ENCODE measurements at places on chromosomes 16 and 17. TPM values are rescaled to one million over a fixed set of nuclear protein-coding genes. Genes with fewer than 3 reads are reported as not detected.

Gene TPPP3
- total RNA-seq, result 29.7 TPM

Gene TCAP
- total RNA-seq, result 5.3 TPM

Gene SULT1A3
- total RNA-seq, result 10.6 TPM

Gene PIPOX
- 0.87 TPM for total RNA-seq

Gene DNASE1L2
- total RNA-seq, result 0.78 TPM

Gene RASD1
- 39.2 TPM for total RNA-seq

Gene CASKIN1
- 0.06 TPM for total RNA-seq

Gene EXOC3L1
- 17.1 TPM for total RNA-seq

DNA sequence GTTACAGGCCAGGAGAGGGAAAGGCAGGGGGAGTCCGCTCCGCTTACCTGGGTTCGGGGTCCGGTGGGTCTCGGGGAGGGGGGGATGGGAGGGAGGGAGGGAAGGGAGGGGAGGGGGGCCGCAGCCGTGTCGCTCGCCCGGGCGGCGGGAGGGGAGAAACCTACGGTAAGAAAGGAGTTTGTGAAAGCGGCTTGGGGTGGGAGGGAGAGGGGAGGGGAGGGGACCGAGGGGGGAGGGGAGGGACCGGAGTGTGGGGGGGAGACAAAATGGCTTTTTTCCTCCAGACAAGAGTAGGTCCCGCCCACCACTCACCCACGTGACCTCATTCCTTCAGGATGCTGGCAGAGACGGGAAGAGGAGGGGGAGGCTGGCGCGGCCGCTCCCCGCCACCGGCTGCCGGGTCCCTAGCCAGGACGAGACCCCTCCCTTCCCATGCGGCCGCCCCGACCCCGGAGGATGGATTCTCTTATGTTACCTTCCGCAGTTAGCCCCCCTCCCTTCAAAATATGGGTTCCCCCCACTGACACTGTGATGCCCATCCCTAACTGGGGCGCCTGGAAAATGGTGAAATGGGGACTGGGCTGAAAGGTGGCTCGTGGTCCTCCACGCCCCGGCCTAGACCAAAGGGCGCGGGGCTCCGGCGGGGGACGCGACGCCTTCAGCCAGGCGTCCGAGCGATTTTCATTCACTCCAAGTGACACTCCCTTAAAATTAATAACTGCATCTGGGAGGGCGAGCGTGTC is at the start of gene PCGF2:
Gene PCGF2 (minus strand): TSS at position 188 of the 743 bp plus-strand sequence. CDS start 7,934 bp downstream, outside the sequence.
- peak; percentile 94 for DNase-seq

GRCh38 chr17:956905-957304 is 22.7 kb downstream of the NXN start:
- no peak for DNase-seq

- no peak for DNase-seq
Observed at GRCh38 chr16:52781005-52781630, 234.2 kb upstream of the TOX3 start.

- DNase-seq, result no peak
Observed at GRCh38 chr17:75553295-75554110, 28.0 kb downstream of the LLGL2 start.

GRCh38 chr16:30556125-30556473 is 2.1 kb downstream of the ZNF764 start:
- no peak for DNase-seq

GRCh38 chr17:59620064-59620359 is 317 bp downstream of the CLTC start:
- DNase-seq, result no peak

- DNase-seq, result no peak
Observed at GRCh38 chr16:11029948-11030347, 85.6 kb downstream of the CLEC16A start.

DNA sequence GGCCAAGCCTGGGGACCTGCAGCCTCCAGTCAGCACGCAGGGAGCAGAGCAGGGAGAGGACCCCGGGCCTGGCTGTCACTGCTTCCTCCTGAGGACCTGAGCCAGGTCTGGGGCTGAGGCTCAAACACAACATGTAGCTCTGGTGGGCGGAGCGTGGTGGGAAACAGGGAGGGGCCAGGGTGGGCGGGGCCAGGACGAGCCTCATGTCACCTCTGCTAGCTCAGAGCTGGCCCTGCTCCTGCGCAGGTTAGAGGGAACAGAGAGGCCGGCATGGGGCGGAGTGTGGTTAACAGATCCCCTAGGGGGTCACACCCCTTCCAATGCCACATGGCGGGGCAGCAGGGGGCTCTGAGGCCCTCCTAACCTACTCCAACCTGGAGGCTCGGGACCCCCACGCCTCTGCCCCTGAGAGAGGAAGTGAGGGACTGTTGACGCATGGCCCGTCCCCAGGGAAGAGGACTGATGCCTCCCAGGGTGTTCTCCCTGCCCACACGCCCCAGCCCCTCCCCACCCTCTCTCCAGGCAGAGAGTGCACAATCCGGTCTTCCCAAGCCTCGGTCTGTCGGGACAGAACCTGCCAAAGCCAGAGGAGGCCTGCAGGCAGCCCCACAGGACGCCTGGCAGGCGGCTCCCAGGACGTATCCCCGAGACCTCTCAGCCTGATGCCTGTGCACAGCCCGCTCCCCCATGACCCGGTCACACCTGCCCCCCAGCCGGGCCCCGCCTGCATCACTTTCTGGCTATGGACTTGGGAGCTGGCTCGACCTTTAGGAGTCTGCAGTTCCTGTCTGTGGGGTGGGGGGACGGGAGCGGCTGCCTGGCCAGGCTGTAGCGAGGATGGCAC is 15.2 kb downstream of the PIEZO1 start:
- peak; percentile 86 for DNase-seq

DNA sequence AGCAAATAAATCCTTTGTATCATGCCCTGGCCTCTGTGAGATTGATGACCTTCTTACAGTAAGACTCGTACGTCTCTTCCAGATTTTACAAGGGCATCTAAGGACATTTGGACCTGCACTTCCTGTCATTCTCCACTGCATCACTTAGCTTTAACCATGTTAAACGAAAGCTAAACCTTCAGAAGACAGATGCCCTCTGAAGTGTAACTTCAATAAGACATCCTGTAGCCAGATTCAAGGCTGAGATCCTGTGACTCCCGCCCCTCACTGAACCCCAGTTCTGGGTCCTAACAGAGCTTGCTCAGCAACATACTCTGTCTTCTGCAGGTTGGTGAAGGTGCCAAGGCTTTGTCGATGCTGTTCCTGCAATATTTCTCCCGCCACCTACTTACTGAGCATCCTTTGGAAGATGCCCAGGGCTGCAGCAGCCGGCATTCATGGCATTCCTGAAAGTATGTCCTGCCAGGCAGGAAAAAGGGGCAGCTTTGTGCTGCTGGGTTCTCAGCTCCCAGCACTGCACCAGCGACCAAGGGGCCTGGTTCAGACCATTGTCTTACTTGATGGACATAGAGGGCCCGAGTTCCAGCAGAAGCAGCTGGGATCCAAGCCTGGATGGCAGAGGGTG is 131.1 kb downstream of the AXIN2 start:
- DNase-seq, result no peak

- no peak for DNase-seq
Observed at GRCh38 chr16:23486480-23486879, 23.8 kb downstream of the GGA2 start.

DNA sequence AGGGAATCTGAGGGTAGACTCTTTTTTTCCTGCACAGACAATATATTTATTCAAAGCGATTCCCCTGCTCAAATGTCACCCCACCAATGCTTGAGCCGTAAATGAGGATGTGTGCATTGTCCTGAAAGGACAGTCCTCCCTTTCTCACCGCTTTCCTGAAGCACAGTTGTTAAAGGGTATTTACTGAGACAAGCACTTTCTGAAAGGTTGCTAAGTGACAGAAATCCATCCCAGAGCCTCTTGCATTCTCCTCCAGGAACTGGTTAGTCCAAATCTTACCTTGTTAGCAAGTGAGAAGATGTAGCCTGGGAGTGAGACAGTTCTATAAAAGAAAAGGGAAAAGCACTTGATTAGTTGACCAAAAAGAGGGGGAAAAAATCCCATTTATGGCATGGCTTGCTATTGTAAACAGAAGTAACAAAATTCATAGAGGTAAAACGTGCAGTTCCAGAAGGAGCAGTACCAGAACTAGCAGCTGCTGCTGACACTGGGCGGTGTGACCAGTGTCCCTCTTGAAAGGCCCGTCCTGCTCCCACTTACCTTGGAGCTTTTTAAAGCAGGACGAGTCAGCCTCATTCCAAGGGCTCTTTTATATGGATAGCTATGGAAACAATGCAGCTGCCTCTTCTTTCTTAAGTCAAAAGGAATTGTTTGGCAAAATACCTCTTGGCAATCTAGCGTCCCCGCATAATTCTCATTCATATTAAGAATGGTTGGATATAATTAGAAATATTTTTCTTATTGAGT is at the start of gene MYH2:
Gene MYH2 (minus strand): TSS at position 563 of the 747 bp plus-strand sequence. CDS start 1,738 bp downstream, outside the sequence.
- no peak for DNase-seq

DNA sequence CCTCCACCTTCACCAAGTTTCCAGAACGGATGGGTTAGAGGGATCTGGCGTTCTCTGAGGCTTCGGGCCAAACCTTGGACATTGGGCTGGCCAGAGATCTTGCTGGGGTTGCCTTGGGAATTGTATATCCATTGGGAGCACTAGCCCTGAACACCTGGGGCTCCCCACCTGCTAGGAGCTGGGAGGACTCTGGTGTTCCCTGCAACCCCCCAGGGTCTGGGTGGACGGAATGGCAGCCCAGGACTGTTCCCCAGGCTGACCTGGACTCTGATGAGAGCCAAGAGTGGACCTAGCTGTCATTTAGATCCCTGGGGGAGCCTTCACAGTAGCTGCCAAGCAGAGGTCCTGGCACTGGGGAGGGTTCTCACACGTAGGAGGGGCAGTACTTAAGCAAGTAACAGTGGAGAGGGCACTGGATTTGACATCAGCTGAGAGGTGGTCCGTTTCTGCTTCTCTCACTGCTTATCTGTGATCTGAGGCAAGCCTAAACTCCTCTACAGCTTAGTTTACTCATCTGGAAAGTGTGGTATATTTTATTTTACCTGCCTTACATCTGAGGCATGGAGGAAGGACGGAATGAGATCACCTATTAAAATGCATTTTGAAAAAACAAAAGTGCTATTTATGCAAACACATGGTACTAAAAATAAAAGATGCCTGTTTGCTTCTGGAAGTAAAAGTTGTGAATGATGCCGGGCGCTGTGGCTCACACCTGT is 11.7 kb downstream of the SOCS3 start:
- DNase-seq, result no peak

- DNase-seq, result no peak
Observed at GRCh38 chr17:31458829-31459228, 67.4 kb downstream of the RAB11FIP4 start.

GRCh38 chr16:11870399-11870798 is 19.1 kb upstream of the RSL1D1 start:
- DNase-seq, result no peak

Data from upper lobe of right lung (tissue), 1 donor.